ENCODE measurements at places on chromosomes 5 and 9.

DNA sequence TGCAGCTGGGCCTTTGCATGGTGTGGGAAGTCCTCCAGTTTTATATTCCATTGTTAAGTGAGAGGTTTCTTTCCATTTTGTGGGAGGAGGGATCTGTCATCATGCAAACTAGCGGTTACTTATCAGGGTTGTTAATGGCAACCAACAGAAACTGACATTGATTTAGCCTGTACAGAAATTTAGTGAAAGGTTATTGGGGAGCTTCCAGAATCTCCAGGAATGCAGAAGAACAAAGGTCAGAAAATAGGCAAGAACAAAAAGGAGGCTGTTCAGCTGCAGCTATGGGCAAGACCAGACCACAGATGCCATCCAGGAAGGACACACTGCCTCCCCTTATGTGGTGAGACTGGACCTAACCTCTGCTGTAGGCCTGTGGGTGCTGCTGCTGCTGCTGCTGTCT, 395.8 kb downstream of the KDM4C start:
- no peak for DNase-seq

DNA sequence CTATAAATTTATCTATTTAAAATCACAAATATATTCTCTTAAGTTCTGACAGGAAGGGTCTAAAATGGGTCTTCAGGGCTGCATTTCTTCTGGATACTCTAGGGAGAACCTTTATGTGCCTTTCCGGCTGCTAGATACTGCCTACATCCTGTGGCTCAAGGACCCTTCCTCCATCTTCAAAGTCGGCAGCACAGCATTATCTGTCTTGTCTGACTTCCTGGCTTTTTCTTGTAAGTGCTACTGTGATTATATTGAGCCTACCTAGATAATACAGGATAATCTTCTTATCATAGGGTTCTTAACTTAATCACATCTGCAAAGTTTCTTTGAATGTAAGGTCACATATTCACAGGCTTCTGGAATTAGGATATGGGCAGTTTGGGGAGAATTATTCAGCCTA, 943.8 kb upstream of the TYRP1 start:
- no peak for DNase-seq

GRCh38 chr9:77375956-77376532, 198.7 kb downstream of the VPS13A start:
- no peak for DNase-seq

- no peak for DNase-seq
These were observed 69.5 kb upstream of the GARNL3 start for GRCh38 chr9:127194881-127195713.

DNA sequence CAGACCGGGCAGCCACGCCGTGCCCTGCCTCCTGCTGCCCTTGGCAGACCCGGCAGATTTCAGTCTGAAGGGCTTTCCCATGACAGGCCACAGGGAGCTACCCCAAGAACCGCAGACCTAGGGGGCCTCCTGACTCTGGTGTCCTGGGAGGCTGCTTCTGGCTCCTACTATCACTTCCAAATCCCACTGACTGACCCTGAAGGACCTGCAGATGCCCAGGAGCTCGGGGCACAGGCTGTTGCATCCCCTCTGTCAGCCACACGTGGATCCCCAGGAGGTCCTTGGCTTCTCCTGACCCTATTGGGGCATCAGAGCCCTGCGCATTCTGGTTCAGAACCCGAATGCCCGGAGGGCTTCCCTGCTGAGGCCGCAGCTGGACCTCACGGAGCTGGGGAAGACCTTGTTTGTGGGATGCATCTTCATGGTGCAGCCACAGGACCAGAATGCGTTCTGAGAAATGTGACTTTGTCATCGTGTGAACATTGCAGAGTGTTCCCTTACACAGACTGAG, 81.3 kb upstream of the IRX4 start:
- no peak for DNase-seq

DNA sequence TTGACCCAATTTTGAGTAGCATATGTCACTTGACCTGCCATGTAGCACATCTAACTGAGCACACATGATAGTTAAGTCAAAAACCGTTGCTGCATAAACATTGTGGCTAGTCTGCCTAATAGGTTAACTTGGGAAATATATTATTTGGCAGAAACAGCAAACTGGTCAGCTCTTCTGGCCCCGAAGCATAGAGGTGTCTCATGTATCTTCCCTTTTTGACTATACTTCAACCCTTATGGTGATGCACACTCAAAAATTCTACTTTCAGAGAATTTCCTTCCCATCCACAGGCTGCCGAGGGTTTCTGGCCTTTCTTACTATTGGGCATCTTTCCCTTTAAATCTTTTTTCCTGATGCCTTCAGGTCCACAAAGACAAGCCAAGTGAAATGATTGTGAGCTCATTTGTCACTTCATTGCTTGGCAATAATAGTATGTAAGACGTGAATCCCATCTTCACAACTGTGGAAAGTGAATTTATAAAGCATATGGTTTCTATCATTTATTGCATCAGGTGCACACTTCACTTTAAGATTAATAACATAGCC, 41.2 kb downstream of the MOCS2 start:
- DNase-seq: no peak

DNA sequence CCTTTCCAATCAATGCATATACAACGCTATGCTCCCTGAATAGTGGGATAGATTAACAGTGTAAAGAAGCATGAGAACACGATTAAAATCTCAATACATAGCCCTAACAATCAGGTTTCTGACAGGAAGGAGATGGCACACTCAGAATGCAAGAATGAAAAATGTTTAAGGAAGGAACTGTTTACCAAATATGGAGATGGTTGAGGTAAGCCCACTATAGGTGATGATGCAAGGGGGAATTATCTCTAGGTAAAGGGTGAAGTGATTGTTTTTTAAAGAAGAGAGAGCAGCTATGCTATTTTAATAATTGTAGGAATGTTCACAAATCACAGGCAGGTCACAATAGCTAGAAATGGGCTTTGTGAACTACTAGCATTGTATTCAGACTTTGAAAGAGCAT, 302.4 kb downstream of the CHSY3 start:
- DNase-seq: no peak

DNA sequence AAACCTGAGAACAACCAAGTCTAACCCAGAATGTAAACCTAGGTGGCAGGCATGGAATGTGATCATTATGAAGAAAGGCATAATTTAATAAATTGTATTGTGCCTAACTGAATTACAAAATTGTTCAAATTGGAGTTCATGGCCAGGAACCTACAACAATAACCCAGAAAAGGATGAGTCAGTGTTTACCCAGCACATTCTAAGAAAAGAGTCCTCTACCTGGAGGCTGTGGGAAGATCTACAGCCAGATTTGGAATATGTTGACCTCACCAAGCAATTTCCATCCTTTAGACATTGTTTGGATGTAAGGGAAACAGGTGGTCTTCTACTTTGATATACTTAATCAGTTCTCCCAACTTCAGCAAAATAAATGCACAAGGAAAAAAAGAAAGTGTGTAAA, 152.2 kb downstream of the TMEM161B start:
- DNase-seq: no peak

DNA sequence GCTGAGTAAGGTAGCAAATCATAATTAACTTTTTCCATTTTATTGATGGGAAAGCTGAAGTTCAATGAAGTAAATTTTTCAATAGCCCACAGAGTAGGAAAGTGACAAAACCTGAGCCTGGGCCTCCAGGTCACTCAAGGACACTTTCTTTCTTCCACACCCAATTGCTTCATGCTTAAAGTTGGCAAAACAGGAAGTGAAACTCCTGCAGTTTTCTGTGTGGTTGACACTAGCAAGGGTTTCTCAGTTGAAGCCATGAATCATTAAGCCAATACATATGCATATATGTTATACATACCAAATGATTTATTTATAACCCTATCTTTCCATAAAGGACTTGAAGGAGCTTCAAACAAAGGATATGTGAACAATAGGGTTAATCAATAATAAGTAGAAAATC, 13.9 kb downstream of the TLR4 start:
- DNase-seq: no peak

GRCh38 chr5:13186177-13186576, 758.3 kb downstream of the DNAH5 start:
- no peak for DNase-seq

GRCh38 chr5:178330791-178331404, 98.3 kb upstream of the PHYKPL start:
- no peak for DNase-seq

DNA sequence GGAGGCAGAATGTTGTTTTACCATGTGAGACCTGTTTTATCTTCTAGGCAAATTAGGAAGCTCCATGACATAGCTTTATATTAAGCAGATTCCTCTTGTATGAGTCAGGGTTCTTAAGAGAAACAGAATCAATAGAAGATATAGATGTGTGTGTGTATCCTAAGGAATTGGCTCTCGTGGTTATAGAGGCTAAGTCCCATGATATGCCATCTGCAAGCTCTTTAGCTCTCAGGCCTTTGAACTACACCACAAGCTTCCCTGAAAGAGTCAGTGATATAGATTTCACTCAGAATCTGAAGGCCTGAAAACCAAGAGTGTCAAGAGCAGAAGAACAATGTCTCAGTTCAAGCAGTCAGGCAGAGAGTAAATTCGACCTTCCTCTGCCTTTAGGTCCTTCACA, 365.8 kb upstream of the ZNF608 start:
- no peak for DNase-seq

DNA sequence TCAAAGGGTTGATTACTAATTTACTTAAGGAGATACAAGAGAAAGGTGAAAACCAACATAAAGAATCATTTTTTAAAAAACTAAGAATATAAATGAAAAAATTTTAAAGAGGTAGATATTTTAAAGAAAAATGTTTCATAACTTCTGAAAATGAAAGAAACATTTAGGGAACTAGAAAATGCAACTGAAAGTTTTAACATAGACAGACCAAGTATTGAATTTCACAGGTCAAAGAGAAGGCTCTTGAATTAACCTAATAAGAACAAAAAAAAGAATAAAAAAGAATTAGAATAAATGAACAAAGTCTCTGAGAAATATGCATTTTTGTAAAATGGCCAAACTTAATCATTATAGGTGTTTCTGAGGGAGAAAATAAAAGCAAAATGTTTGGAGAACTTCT, 16.1 kb upstream of the FAM174A start:
- DNase-seq: no peak

DNA sequence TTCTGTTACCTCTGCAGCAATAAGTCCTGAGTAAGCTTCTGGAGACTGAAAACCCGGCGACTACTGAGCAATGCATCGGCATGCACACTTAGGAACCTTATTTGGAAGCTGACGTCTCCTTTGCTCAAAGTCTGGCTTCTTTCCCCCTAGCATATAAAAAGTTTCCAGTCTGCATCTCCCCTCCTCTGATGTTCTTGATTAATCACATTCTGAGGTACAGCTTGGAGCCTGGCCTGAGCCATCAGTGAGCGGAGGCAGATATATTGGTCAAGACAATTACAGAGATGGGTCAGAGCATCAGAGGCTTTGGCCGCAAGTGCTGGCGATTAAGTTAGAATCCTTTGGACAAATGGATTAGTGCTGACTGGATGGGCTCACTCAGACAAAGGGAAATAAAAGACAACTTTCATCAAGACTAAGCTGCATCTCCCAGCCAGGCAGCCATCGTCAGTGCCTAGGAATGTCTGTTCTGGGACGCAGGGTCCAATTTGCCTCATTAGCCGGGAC, 140.7 kb downstream of the MTX3 start:
- DNase-seq: no peak

DNA sequence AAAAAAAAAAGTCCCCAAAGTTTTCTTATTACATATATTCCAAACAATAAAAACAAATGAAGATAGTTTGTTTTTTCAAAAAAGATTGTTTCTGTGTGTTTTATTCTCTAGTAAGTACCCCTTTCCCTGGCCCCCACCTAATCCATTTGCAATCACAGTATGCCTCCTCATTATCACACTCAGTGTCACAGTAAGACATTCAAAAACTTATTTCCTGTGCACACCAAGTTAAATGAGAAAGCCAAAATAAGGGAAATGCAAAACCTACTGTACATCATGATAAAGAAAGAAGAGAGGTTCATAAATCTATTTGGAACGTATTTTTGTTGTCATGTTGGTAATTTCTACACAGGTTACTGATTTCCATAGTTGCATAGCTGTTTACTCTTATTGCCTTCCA, 62.3 kb downstream of the ST8SIA4 start:
- DNase-seq: no peak

DNA sequence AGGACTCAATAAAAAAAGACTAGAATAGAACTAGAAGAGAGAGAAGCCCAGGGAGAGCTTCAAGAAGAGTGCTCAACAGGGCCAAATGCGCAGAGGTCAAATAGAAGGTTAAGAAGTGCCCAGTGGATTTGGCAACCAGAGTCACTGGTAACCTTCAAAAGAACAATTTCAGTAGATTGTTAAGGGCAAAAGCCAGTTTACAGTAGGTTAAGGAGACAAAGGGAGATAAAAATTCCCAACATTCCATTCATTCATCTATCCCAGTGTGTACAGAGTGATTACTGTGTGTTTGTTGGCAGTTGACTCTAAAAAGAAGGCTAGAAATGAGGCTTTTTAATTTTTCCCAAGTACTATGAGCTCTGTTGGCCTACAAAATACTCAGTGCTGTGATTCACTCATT, 69.4 kb downstream of the RIGI start:
- no peak for DNase-seq

- DNase-seq: no peak
These were observed 12.5 kb downstream of the ARAP3 start for GRCh38 chr5:141669520-141669919.

GRCh38 chr9:136104916-136105315, 9.8 kb upstream of the NACC2 start:
- no peak for DNase-seq

DNA sequence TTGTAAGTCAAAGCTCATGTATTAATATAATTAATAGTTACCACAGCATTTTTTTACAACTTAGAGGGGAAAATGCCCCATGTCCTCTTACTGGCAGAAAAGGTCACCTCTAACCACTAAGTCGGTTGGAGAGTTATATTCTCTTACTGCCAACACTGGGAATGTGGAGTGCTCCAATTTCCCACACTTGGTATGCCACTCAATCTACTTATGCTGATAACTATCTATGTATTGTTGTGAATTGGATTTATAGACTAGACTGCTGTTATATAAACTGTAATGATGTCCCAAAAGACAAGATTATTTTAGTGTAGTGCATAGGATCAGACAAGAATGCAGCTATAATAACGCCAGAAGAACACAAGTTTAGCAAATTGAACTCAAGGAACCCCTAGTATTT, 2385.2 kb upstream of the C9orf72 start:
- no peak for DNase-seq

- DNase-seq: no peak
These were observed 48.7 kb downstream of the ANKDD1B start for GRCh38 chr5:75659791-75660450.
